Upper lobe of right lung (tissue), 1 donor: ENCODE measurements at places on chromosomes 12 and 14. TPM values are rescaled to one million over a fixed set of nuclear protein-coding genes. Genes with fewer than 3 reads are reported as not detected.

Gene ISCA2
- 21.4 TPM for total RNA-seq

Gene DAO
- 0.26 TPM for total RNA-seq

Gene MIP
- total RNA-seq, result not detected

Gene IPO8
- 48.3 TPM for total RNA-seq

Gene KRT74
- total RNA-seq, result not detected

Gene NELL2
- 1.6 TPM for total RNA-seq

Gene EIF2S3B
- 0.52 TPM for total RNA-seq

Gene ATN1
- 149 TPM for total RNA-seq

- no peak for DNase-seq
Observed at GRCh38 chr14:23021889-23022442, 12.0 kb upstream of the C14orf93 start.

GRCh38 chr12:65755596-65755978 is 68.7 kb upstream of the HMGA2 start:
- no peak for DNase-seq

DNA sequence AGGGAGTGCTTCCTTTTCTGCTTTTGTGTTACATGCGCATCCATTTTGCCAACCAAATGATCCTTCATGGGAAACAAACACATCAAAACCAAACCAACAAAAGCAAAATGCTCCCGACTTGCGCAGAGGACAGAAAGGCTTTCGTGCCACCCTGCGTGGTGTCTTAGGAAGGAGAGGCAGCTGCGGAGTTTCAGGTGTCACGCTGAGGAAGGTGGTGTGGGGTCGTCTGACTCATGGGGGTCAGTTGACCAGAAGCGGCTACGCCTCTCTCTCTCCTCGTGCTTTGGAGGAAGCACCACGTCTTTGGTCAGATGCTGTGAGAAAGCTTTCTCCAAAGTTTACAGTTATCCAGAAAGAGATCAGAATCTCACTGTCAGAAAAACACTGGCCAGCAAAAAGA is 7.9 kb downstream of the EMP1 start:
- no peak for DNase-seq

DNA sequence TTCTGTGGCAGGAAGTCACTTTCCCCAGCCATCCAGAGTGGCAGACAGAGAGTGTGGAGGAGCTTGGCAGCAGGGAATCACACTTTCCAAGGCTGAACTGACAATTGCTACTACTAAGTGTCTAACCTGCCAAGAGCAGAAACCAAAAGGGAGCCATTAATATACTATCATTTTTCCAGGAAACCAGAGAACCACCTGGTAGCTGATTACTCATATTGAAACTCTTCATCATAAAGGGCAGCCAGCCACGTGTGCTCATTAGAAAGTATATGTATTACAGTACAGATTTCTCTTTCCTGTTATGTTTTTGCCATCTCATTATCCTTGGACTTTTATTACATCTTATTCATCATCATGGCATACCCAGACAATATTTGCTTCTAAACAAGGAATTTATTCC is 374.9 kb downstream of the GXYLT1 start:
- DNase-seq, result no peak

GRCh38 chr14:56900726-56901125 is 90.4 kb upstream of the OTX2 start:
- DNase-seq, result no peak

DNA sequence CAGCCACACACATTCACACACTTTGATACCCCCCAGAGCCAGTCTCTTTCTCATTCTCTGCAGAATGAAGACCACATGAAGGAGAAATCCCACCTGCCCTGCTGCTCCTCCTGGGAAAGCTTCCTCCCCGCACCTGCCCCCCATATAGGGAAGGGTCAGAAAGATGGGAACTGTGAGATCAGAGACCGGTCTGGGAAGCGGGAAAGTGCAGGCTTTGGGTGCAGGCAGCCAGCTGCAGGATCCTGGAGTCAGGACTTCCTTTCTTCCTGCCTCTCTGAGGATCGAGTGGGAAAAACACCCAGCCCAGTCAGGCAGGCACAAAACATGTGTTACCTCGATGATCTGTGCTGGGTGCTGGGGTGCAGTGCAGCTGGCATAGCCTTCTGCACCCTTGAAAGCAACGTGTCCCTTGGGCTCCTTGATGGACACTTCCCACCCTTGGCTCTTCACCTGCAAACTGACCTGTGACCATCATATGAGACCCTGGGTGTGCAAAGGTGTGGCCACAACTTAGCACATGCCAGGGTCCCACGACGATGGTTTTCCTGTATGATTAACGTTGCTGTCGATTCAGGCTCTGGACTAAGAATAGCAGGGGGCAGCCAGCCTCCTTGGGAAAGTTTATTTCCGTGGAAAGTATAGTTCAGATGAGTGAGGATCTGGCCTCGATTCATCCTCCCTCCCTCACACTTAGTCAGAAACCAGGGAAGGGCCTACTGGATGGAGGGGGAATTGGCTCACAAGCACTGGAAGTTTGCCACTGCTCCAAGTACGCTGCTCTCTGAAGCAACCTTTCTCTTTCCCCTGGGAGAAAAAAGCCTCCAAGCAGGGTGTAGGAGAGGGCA is 105.4 kb upstream of the MED13L start:
- DNase-seq, result no peak

- DNase-seq, result no peak
Observed at GRCh38 chr12:110093631-110094311, 30.4 kb upstream of the IFT81 start.

DNA sequence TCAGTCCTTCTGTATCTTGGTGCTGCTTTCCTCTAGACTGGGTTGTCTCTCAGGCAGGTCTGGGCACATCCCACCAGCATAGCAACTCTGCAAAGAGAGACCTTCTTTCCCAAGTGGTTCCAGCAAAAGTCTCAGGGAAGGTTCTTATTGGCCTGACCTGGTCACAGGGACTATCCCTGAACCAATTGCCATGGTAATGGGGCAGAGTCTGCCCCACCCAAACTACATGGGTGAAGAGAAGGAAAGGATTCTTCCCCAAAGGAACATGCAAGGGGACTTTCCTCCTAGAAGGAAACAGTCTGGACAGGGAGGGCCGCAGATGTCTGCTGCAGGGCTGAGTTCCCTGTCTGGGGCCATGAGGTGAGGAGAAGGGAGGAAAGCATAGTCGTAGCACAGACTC is 122.2 kb upstream of the NCOR2 start:
- no peak for DNase-seq

DNA sequence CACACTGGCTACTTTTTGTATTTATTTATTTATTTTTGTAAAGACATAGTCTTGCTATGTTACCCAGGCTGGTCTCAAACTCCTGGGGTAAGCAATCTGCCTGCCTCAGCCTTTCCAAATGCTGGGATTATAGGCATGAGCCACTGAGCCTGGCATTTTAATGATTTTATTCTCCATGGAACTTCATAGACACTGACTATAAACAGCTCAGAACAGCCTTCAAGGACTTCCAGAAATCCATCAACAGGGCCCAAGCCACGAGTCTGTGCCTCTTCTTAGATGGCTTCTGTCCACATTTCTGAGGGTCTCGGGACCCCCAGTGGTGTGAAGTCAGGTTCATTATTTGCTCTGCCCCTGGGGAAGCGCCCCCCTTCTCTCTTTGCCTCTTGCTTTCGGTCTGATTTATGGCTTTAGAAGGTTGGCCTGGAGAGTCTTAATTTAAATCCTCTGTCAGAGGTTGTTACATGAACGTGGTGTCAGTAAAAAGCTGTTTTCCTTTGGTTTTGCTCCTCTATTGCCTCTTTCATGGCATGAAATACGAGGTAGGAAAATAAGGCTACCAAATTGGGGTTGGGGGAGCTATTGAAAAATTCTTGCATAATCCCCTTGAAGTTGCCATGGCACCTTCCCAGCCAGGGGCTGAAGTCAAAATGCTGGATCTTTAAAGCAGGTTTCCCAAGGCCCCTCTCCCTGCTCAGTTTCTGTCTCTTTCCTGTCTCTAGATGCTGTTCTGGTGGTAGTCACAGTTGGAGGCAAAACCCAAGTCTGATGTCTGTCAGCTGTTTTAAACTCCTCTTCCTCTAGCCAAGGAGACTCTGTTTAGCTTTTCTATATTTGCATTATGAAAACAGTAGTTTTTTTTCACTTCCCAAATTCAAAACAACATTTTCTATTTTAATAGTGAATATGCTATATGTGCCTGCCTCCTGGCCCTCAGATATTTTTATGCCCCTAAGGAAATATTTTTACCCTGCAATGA is 129.4 kb downstream of the SMOC1 start:
- no peak for DNase-seq

- no peak for DNase-seq
Observed at GRCh38 chr14:98514016-98514415, 758.0 kb downstream of the BCL11B start.

- no peak for DNase-seq
Observed at GRCh38 chr12:41606468-41607445, 418.6 kb downstream of the PDZRN4 start.

DNA sequence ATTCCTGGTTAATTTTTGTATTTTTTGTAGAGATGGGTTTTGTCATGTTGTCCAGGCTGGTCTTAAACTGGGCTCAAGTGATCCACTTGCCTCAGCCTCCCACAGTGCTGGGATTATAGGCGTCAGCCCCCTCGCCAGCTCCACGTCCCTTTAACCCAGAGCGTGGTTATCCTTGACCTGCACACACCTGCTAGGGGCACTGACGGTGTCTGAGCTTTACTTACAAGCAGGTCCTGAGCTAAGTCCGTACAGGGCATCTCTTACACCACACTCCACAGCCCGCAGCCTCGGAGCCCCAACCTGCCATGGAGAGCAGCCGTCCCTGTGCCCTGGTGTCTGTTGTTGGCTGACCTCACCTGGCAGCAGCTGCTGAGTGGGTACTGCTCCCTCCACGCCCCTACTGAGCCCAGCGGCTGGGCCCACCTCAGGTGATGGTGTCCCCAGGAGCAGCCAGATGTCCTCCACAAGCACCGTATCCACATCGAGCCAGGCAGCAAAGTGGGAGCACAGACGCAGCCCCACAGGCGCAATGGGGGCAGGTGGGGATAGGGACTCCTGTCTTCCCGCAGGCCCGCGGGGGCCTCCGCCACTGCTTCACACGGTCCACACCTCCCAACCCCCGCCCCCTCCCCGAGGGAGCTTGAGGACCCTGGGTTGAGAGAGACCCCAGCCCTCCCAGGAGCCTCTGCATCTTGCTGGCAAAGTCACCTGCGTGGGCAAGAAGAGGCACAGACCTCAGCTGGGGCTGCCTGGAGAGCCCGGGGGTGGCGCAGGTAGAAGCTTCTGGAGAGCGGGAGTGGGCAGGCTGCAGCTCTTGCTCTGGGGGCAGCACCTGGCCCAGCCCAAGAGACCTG is 325.4 kb upstream of the SFSWAP start:
- DNase-seq, result no peak

DNA sequence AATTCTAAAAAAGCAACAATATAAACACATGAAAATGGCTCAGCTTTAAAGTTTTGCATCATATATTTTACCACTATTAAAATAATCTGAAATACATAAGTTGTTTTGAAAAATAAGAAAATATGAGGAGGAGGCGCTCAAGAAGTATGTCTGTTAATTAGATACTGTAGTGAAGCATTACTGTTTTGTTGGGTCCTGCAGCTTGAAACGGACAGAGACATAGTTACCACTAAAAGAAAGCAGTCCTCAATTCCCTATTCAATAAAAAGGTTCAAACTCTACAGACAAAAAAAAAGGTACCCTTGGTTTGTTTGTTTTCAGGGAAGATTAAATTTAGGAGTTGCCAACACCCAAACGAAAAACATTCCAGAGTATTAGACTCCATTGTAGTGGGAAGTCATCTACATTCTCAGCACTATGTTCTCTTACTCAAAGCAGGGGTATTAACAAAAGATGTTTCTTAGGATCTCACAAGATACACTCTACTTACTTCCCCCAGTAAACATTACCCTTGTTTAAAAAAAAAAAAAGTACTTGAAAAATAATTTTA is 3.0 kb downstream of the PAWR start:
- no peak for DNase-seq

GRCh38 chr14:95185767-95186392 is 28.6 kb upstream of the DICER1 start:
- no peak for DNase-seq

DNA sequence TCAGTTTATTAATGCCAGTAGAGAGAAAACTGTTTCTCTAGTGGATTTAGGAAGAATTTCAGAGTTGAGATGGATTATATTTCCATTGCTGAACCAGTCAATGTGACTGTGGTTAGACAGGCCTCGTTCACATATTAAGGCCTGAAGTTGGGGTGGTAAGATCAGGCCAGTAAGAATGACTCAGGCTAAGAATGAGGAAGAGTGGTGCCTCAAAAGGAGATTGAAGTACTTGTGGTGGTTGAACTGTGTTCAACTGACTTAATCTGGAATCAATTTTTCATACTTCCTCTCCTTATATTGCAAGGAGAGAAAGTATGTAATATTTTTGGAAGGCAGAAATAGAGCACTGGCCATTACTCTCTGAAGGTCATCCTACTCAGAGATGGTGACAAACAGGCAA is 37.8 kb upstream of the ATF7IP start:
- no peak for DNase-seq

DNA sequence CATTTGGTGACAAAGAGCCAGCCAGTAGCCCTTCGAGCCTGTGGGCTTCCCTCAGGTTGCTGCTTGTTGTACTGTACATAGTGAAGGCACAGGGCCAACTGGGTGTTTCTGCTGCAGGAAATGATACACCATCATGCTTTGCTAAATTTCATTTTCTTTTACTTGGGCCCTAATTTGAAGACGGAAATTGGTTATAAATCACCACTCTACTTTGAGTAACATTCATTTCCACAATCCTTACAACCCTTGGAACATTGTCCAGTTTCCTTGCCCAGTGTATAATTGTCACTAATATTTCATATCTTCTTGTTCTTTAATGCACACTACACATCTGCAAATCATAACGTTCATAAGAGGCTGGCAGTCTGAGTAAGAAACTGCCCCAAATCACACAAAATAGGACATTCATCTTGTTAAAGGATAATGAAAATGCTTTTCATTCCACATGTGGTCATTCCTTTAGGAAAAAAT is 30.2 kb downstream of the MSRB3 start:
- no peak for DNase-seq

GRCh38 chr14:101781240-101782061 is 19.9 kb downstream of the PPP2R5C start:
- peak; percentile 71 for DNase-seq

GRCh38 chr12:113732916-113733315 is 233.2 kb downstream of the RBM19 start:
- no peak for DNase-seq

- no peak for DNase-seq
Observed at GRCh38 chr12:93378998-93379325, 1.2 kb downstream of the NUDT4 start.

DNA sequence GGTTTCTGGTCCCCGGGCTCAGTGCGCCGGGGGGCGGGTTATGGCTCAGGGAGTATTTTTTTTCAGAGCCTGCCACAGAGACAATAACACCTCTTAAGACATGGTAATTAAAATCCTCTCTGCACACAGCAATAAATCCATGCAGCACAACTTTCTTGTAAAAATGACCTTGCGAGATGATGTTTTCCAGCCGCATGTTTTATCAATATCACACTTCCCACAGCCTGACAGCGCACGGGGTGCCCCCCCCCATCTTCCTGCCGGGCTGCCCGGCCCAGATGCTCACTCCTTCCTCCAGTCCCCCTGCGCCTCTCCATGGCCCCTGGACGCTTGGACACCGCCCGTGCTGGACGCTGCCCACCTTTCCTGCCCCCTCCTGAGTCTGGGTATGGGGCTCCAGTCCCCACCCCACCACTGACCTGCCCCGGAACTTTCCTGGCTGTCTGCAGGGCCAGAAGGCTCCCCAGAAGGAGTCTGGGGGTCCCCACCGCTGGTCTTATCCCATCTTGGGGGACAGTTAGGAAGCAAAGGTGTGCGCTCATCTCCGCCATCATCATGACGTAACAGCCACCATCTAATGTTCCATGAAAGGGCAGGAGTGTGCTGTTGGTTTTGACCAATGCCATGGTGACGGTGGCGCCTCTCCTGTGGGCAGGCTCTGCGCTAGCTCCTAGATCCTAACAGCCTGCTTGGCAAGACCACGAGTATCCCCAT is 182.9 kb downstream of the KIF26A start:
- no peak for DNase-seq
